ENCODE measurements at places on chromosomes 2 and 18. TPM values are rescaled to one million over a fixed set of nuclear protein-coding genes. Genes with fewer than 3 reads are reported as not detected.

- H3K4me3 ChIP-seq = no peak overlapping the region
- no peak for DNase-seq
- H3K27me3 ChIP-seq = no peaks in the 10 kb centered on the region
- no peak overlapping the region for H3K27ac ChIP-seq
- no peaks in the 10 kb centered on the region for H3K4me1 ChIP-seq
These were observed 31.3 kb downstream of the EXOC6B start for GRCh38 chr2:72794572-72794971.

DNA sequence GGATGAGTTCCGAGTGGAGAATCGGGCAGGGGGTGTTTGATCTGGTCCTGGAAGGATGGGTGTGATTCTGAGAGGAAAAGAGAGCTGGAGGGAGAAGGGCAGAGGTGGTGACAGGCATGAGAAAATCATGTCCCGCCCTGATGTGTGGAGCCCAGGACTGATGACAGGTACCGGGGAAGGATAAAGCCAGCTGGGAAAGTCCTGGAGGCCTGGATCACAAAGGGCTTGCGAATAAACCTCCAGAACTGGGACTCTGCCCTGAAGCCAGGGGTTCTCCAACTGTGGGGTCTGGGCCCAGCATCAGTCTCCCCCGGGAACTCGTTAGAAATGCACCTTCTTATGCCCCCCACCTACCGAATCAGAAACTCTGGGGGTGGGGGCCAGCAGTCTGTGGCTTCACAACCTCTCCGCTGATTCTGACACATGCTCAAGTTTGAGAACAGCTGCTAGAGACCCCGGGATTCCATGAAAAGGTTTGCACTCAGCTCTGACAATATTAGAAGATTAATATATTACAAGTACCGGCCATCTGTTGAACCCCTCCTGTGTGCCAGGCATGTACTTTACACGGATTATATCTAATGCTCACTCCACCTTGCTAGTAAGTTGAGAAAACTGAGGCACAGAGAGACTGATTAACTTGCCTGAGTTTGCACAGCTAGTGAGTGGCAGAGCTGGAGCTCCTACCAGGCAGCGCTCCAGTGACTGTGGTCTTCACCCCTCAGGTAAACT, 8.0 kb downstream of the TNFRSF11A start:
- H3K27me3 ChIP-seq = peaks cover 17% of the 10 kb centered on the region
- no peak for DNase-seq
- H3K4me1 ChIP-seq = no peaks in the 10 kb centered on the region
- no peak overlapping the region for H3K4me3 ChIP-seq
- no peak overlapping the region for H3K27ac ChIP-seq

GRCh38 chr18:77178559-77178958, 46.0 kb upstream of the MBP start:
- no peak for DNase-seq
- no peaks in the 10 kb centered on the region for H3K4me1 ChIP-seq
- H3K4me3 ChIP-seq = no peak overlapping the region

DNA sequence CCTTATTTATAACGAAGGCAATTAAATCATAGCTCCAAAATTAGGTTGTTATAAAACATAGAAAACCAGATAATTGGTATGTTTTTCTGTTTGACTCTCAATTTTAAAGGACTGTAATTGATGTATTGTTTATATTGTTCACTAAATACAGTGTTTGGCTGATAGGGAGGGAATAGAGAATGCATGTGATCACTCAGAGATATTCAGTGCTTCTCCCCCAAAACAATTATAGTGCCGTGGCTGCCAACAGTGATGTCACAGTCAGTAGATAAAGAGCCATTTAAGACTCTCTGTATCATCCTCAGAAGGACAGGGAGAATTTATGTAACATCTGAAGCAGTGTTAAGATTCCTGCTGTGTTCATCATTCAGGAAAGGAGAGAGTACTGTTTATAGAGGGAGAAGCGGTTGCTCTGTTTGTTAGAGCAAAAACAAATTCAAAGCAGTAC, 69.6 kb downstream of the PHLPP1 start:
- no peaks in the 10 kb centered on the region for H3K27me3 ChIP-seq
- no peak overlapping the region for H3K27ac ChIP-seq
- H3K4me1 ChIP-seq = peaks cover 6% of the 10 kb centered on the region

DNA sequence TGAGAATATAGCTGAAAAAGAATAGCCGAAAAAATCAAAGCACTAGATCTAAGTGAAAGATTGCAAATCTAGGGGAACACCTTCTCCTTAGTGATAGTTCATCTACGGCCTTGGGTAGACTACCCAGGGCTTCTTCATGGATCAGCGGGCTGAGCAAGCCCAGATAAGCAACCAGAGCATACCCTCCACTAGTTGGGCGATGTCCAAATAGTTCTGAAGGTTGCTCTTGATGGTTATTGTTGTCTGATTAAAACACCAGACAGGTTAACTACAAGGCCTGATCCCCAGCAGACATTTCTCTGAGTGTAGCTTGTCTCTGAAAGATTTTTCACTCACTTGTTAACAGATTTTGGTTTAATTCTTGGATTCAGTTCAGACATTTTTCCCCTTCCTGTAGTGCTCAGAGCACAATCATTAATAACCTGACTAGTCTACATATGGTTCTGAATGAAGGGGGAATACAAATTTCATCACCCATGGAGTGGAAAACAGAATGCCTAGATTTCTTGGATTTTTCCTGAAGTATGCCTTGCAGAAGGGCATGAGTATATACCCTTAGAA, 99.6 kb downstream of the BABAM2 start:
- DNase-seq = no peak
- H3K36me3 ChIP-seq = no peaks in the 10 kb centered on the region
- H3K27ac ChIP-seq = no peak overlapping the region
- H3K27me3 ChIP-seq = no peaks in the 10 kb centered on the region
- H3K4me1 ChIP-seq = peaks cover 18% of the 10 kb centered on the region

DNA sequence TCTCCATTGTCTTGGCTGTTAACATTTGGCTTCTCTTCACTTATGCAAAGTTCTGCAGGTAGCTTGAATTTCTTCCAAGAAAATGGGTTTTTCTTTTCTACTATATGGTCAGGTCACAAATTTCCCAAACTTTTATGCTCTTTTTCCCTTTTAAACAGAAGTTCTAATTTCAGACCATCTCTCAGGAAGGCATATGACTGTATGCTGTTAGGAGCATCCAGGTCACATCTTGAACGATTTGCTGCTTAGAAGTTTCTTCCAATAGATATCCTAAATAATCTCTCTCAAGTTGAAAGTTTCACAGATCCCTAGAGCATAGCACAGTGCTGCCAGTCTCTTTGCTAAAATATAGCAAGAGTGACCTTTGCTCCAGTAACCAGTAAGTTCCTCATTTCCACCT, 932.5 kb downstream of the DPP10 start:
- H3K4me1 ChIP-seq = no peaks in the 10 kb centered on the region
- no peak overlapping the region for H3K27ac ChIP-seq

- no peaks in the 10 kb centered on the region for H3K4me1 ChIP-seq
- H3K27me3 ChIP-seq = no peaks in the 10 kb centered on the region
- no peak overlapping the region for H3K4me3 ChIP-seq
- no peak overlapping the region for H3K27ac ChIP-seq
- H3K36me3 ChIP-seq = no peaks in the 10 kb centered on the region
These were observed 657.8 kb downstream of the MBD2 start for GRCh38 chr18:53566626-53567025.

- no peak overlapping the region for H3K4me3 ChIP-seq
- H3K4me1 ChIP-seq = no peaks in the 10 kb centered on the region
- no peak for DNase-seq
- H3K27me3 ChIP-seq = no peaks in the 10 kb centered on the region
- no peak overlapping the region for H3K27ac ChIP-seq
These were observed 178.6 kb downstream of the NEDD4L start for GRCh38 chr18:58222432-58223125.

DNA sequence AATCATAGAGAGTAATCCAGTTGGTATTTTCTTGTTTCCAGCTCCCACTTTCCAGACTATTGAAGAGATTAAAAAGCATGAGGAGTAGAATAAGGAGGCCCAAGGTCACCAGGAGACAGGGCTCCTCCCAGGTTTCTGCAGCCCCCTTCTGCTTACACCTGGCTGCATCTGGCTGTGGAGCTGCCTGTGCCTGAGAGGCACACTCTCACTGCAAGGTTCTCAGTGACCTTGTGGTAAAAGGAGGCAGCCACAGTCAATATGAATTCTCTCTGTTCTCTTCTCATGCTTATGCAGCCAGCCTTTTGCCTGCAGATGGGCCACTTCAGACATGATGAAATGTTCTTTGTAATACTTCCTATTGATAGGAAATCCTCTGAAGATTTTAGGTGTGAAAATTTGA, 233.7 kb downstream of the MYO3B start:
- no peaks in the 10 kb centered on the region for H3K27me3 ChIP-seq
- no peaks in the 10 kb centered on the region for H3K4me1 ChIP-seq
- H3K4me3 ChIP-seq = no peak overlapping the region
- no peak for DNase-seq
- no peak overlapping the region for H3K27ac ChIP-seq

DNA sequence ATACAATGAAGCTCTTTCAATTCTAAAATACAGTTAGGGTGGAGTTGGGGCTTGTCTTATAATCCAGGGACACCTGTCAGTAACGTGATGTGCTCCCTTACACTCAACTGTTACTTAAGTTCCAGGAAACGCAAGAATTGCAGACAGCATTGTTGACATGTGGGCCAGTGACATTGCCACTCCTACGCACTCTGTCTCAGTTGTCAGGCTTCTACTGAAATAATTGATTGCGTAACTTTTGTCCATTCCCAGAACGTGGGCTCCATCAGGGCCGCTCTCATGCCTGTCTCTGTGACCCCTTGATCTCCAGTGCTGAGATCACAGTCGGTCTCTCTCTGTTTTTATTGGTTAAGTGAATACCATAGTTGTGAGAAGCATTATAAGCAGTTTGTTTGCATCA, 487.8 kb downstream of the GALR1 start:
- no peaks in the 10 kb centered on the region for H3K4me1 ChIP-seq
- no peaks in the 10 kb centered on the region for H3K36me3 ChIP-seq
- no peak overlapping the region for H3K4me3 ChIP-seq
- no peak for DNase-seq
- H3K27ac ChIP-seq = no peak overlapping the region

DNA sequence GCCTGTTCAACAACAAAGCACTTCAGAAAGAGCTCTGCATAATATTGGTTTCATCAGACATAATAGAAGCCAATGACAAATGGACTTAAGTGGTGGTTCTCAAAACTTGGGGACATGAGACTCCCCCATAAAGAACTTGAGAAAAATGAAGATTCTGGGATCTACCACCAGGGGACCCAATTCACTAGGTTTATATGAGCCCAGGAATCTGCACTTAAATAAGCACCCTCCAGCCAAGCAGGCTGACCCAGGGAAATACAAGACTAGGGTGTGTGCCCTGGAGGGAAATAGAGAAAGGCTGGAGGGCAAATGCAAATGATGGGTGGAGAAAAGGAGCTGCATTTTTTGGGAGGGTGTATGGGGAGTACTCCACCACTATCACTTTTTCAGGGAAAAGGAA, 52.5 kb downstream of the SATB2 start:
- H3K27ac ChIP-seq = no peak overlapping the region
- no peaks in the 10 kb centered on the region for H3K27me3 ChIP-seq
- no peak for DNase-seq
- no peak overlapping the region for H3K4me3 ChIP-seq
- H3K4me1 ChIP-seq = no peaks in the 10 kb centered on the region

GRCh38 chr2:109125593-109126500, 3.2 kb upstream of the SH3RF3 start:
- H3K27me3 ChIP-seq = no peaks in the 10 kb centered on the region
- no peak overlapping the region for H3K27ac ChIP-seq
- H3K4me1 ChIP-seq = peaks cover 10% of the 10 kb centered on the region

DNA sequence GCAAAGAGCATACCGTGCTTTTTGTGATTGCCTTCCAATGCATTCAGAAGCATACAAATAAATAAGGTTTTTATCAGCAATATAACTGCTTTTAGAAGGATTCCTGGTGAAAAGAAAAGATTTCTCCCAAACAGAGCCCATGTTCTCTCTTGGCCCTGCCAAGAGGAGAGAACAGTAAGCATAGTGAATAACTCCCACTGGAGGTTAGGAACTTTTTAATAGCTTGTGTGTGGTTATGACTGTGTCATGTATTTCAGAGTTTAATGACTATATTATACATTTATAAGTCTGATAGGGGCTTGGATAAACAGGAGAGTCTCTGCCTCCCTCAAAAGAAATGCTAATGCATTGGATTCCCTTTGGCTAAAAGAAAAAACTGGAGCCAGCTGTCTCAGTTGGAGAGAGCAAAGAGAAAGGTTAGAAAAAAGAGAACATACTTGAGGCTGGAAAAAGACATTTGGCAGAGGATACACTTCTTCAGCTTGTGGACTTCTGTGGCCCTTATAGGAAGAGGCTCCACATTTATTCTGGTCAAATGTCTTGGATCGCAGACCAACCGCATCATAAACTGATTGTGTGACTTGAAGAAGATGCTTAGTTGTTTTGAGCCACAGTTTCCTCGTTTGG, 63.0 kb upstream of the SPRED2 start:
- H3K4me3 ChIP-seq = no peak overlapping the region
- H3K36me3 ChIP-seq = no peaks in the 10 kb centered on the region
- no peak for DNase-seq
- H3K4me1 ChIP-seq = no peaks in the 10 kb centered on the region
- H3K27ac ChIP-seq = no peak overlapping the region

GRCh38 chr2:65922794-65923193, 490.4 kb upstream of the SPRED2 start:
- H3K36me3 ChIP-seq = no peaks in the 10 kb centered on the region

GRCh38 chr2:199488772-199489400, 31.1 kb upstream of the SATB2 start:
- H3K4me3 ChIP-seq = no peak overlapping the region
- DNase-seq = no peak
- H3K27me3 ChIP-seq = no peaks in the 10 kb centered on the region
- no peaks in the 10 kb centered on the region for H3K4me1 ChIP-seq

DNA sequence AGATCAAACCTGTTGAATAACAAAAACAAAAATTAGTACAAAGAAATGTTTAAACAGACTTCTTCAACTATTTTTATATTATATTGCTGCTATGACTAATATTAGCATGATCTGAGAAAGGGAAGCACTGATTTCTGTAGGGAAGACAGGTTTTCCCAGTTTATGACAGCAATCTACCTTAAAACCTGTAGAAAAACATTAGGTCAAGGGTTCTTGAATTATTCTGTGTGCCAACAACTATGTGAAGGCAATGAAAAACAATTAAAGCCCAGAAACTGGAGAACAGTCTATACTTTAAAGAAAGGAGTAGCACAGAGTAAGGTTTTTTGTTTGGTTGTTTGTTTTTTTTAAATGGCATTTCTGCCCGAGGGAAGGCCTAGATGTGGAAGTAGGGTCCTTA, 23.3 kb downstream of the PUM2 start:
- H3K4me3 ChIP-seq = no peak overlapping the region
- H3K27me3 ChIP-seq = no peaks in the 10 kb centered on the region
- peaks cover 28% of the 10 kb centered on the region for H3K4me1 ChIP-seq
- no peak for DNase-seq
- H3K27ac ChIP-seq = no peak overlapping the region

GRCh38 chr2:26590980-26591618, 50.1 kb downstream of the CIB4 start:
- H3K4me3 ChIP-seq = no peak overlapping the region
- H3K4me1 ChIP-seq = no peaks in the 10 kb centered on the region
- no peaks in the 10 kb centered on the region for H3K36me3 ChIP-seq

Gene SULT1C4
- not detected for total RNA-seq

Gene PECR
- 10.5 TPM for total RNA-seq

Gene SH3RF3
- 0.27 TPM for total RNA-seq

Gene RGPD5
- total RNA-seq = 30.3 TPM

Gene FAM168B
- total RNA-seq = 93.1 TPM

Gene CHRNG
- not detected for total RNA-seq

Gene CRYBA2
- total RNA-seq = not detected

Gene MPV17
- 86.4 TPM for total RNA-seq

Gene ZAP70
- total RNA-seq = 180 TPM

Gene DTNA
- total RNA-seq = not detected

Gene TMEM182
- total RNA-seq = 4.6 TPM
